NCI-H1694 treated with DMSO at 0.1 percent for 48 hours (cell line): ENCODE measurements at places on chromosomes 5 and 9.
A peak's percentile ranks its signal among the peaks of the same experiment; 100 is the strongest.

DNA sequence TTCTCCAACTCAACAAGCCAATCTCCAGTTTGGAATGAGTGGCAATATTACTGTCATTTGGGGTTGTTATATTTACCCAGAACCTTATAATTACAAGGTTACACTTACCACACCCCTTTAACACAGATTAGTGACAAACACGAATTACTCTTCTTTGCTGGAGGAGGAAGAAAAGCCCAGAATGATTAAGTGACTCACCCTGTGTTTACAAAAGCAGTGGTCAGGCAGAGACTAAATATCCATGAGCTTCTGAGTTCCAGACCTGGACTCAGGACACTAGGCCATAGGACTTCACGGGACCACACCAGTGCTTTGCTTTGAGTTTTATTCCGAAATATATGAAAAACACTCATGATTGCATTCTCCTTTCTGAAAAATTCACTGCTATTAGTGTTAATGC, 370.8 kb downstream of the TLE1 start:
- no peak for DNase-seq

DNA sequence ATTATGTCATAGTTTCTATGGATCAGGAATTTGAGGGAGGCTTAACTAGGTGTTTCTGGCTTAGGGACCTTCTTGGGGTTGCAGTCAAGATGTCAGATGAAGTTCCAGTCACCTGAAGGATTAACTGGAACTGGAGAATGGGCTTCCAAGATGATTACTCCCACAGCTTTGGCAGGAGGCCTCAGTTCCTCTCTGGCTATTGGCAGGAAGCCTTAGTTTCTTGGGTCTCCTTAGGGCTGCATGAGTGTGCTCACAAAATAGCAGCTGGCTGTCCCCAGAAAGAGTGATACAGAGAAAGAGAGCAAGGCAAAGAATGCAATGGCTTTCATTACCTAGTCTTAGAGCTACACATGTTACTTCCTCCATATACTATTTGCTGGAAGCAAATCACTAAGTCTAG, 138.1 kb upstream of the TLE4 start:
- DNase-seq, result no peak

DNA sequence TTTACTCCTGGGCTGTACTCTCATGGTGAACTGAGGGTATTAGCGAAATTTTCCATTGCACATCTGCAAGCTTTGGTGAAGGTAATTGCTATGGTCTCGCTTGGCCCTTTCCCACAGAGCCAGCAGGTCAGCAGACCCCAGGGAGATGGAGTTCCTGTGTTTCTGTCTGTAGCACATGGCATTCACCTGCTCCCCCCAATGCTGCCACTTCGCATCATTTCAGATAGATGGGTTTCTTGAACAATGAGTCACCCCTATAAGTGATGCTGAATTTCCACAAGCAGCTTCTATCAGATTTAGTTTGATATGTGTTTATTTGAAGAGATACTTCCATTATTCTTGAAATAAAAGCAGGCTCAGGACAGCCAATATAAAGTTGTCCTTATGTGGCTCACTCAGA, 117.8 kb downstream of the ERCC6L2 start:
- no peak for DNase-seq

DNA sequence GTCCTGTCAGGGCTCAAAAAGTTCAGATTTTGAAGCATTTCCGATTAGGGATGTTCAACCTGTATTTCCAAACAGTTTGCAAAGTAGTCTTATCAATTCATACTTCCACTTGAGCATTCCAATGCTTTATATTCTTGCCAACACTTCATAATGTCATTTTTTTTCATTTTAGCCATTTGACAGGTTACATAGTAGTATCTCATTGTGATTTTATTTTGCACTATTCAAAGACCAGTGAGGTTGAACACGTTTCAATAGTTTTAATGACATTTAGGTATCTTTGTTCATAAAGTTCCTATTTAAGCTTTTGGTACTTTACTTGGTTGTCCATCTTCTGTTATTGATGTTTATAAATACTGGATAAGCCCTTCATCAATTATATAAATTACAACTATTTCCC, 71.4 kb downstream of the CEP120 start:
- no peak for DNase-seq

DNA sequence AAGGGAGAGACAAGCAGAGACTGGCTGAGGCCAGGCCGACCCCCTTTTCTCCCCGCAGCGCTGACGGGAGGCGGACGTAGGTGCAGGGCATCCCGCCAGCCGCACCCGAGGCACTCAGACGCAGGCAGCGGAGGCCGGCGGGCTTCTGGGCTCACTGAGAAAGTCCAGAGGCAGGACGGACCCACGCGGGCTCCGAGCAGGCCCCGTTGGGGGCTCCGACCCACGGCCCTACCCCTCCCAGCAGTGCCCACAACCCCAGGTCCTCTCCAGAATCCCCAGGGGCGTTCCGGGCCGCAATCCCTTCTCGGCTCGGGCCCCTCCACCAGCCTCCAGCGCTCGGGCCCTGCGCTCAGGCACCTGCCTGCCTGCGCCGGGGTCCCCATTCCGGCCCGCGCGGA, 543 bp downstream of the MTMR12 start:
- peak; percentile 50 for DNase-seq

DNA sequence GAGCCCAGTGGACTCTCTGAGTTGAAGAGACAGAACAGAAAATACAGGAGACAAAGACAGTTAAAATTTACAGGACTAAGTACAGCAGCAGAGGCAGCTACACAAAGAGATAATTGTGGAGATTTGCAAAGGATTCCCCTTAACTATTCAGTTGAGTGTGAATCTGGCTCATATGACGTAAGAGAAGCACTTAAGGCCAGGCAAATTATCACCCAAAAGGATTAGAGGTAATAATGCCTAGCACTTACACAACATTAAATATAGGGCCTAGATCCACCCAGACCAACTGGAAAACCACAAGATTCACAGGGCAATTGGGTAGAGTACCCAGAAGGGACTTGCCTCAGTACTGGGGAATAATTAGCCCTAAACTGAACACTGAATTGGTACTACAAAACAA, 41.3 kb downstream of the ADAMTS6 start:
- no peak for DNase-seq

DNA sequence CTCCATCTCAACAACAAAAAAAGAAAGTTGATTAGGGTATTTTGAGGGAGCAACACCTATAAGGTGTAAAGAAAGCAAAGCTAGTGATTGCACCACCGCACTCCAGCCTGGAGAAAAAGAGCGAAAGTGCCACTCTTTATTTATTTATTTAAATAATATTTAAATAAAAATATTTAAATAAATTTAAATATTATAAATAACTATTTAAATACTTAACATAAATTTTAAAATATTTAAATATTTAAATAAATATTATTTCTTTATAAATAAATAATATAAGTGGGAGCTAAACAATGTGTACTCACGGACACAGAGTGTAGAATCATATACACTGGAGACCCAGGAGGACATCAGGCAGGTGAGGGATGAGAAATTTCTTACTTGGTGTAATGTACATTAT, 64.4 kb upstream of the TRIO start:
- DNase-seq, result no peak

DNA sequence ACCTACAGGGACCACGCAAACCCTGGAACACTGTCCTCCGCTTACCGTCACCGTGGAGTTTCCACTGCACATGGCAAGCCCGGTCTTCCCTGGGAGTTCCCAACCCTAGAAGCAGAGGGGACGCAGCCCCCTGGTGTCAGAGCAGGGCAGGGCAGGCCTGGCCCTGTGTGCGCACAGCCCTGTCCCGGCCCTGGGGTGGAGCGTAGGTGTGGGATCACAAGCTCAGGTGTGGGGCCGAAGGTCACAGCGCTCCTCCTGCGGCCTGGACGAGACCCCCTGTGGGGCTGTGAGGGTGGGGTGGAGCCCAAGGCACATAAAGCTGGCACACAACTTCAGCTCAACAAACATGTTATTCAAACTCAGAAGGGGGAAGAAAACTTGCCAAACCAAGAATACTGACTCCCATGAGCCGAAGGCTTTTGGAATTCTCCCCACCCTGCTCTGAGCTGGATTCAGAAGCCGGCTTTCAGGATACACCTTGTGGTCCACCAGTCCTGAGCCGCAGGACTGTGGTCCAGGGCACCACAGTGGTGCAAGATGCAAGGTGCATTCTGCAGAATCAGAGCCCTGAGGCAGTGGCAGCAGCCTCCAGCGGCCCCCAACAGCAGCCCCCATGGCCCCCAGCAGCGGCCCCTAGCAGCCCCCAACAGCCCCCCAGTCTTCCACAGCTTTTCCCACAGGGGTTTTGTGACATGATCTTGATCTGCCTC, 11.8 kb upstream of the EXOC3 start:
- peak; percentile 66 for DNase-seq

DNA sequence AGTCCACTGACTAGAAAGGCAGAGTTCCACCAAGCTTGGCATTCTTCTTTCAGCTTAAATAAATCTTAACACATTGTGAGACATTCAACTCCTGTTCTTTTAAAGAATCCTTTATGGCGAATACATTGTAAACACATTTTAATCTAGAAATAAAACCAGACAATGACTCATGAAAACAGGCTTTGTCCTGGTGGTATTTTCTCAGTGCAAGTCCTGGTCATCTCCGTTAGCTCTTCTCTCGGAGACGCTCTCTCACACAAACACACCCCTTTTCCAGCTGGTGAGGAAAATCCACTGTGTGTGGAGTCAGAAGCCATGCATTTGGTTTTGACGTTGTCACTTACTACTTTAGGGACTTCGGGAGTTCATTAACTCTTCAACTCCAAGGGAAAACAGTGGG, 140.4 kb downstream of the AUH start:
- DNase-seq, result no peak

- no peak for DNase-seq
Measured at GRCh38 chr5:134328619-134329018, 38.4 kb downstream of the CDKL3 start.

DNA sequence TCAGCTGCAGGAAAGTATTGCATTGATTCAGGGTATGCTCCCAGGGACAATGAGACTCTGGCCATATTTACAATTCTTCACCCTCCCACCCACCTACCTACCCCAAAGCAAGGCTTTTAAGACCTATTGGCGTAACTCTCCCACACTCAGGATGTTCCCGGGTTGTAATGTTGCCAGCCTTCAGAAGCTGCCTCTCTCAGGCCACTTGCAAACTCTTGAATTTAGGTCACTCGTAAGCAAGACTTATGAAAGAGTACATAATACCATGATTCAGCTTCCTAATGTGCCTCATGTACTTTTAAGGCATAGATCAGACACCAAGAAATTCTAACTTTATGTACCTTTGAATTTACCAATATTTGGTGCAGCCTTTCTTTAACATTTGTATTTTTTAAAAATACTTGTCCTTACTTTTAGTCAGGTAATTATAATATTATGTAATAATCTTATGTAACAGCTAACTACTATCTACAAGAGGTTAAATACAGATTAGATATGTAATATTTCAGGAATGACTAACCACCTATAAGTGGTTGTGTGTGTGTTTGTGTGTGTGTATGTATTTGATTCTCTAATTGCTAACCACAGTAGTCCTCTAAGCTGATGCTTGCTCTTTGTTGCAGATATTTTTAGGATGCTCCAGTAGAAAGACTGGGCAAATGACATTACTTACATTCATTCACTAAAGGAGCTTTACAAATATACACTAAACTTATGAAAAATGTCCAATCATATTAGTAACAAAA, 630.5 kb upstream of the MEF2C start:
- no peak for DNase-seq

DNA sequence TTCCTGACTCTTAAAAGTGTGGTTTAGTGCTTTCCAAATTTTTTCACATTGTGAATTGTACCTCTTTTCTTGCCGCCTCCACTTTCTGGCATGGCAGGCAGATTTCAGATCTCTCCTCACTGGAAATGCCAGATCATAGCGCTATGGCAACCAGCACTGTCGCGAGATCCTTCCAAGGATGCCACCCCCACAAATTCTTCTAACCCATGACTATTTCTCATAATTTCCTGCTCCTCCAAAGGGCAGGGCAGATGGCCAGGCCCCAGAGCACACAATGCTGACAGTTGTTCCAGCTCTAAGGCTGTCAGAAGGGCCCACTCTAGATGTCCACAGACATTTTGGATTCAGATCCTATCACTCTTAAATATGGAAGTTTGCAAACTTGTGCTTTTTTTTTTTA, 446.2 kb upstream of the RIOK2 start:
- DNase-seq, result no peak

DNA sequence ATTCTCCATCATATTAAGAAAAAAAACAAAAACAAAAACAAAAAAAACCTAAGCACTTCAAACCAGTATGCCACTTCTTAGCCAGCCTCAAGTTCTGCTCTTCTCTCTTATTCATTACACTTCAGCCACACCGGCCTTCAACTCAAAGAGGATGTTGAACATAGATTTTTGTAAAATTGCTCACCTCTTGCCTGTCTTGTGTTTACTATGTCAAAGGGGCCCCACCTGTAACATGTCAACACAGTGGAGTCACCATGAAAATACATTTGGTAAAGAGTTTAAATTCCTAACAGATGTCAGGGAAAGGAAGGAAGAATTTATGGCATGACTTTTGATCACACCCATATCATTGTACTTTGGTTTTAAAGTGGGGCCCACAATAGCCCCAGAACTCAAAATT, 121.1 kb upstream of the GHR start:
- no peak for DNase-seq

DNA sequence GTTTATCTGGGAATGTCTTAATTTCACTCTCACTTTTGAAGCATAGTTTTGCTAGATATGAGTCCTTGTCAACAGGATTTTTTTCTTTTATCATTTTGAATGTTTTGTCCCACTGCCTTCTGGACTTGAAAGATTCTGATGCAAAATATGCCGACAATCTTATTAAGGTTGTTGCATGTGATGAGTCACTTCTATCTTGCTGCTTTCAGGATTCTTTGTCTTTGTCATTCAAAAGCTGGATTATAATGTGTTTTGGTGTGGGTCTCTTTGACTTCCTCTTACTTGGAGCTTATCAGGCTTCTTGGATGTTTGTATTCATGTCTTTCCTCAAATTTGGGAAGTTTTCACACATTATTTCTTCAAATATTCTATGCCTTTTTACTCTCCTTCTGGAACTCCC, 33.8 kb downstream of the PLEKHG4B start:
- DNase-seq, result no peak

GRCh38 chr9:134033516-134034214, 8.4 kb downstream of the BRD3OS start:
- DNase-seq, result no peak

DNA sequence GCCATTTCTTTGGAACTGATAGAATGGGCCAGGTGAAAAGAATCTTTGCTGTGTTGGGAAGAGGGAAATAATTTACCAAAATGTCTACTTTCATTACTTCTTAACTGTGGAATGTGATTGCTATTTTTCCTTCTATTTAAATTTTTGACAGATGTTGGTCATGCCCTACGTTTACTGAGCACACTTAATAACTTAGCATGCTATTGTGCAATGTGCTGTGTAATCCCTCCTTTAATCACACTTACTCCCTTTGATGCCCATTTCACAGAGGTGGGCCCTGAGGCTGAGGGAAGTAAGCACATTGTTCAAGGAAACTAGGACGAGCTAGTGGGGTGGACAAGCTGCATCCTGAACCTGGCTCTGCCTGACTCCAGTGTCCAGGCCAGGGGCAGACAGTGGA, 47.8 kb upstream of the INSYN2B start:
- DNase-seq, result no peak
